ENCODE measurements at places on chromosomes 4 and X.
A peak's percentile ranks its signal among the peaks of the same experiment; 100 is the strongest.

GRCh38 chrX:29107231-29107630, 520.0 kb downstream of the IL1RAPL1 start:
- no peak for DNase-seq

- no peak for DNase-seq
Observed at GRCh38 chrX:39451046-39451445, 646.7 kb downstream of the BCOR start.

DNA sequence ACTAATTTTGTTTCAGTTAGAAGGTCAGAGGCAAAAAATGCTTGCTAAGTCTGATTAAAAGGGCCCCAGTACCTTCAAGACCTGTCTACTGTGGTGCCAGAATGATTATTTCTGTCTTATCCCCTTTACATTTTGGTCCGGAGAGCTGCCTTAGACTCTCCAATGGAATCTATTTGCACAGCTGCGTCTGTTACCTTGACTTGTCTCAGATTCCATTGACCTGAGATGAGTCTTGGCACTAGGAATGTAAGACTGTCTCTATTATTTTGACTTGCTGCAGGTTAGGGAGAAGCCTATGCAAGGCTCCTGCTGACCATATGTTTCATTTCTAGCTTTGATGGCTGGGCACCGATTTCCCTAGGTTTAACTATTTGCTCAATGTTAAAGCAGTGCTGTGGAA, 457.6 kb downstream of the KCTD8 start:
- no peak for DNase-seq

- no peak for DNase-seq
Observed at GRCh38 chr4:24659241-24659961, 75.0 kb upstream of the DHX15 start.

DNA sequence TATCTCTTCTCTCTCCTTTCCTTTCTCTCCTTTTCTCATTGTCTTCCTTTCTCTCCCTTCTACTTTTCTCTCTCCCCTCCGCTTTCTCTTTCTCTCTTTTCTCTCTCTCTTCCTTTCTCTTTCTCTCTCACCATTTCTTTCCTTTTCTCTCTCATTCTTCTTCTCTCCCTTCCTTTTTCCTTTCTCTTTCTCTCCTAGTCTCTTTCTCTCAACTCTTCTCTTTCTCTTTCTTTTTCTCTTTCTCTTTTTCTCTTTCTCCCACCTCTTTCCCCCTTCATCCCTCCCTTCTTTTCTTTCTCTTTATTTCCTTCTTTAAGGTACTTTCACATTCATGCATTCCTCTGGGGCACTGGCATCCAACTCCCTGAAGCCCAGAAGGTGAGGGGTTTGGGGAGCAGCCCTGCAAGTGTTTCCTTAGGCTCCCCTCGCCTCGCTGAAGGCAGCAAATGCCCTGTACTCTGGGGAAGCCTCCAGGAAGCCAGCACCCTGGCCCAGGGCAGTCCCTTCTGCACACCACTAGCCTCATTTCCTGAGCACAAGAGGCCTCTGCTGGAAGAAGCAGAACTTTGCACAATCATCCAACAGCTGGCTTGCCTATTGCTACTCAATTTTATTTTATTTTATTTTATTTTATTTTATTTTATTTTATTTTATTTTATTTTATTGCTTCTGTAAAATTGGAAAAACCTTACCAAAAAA, 124.2 kb downstream of the NFKB1 start:
- peak; percentile 75 for DNase-seq

DNA sequence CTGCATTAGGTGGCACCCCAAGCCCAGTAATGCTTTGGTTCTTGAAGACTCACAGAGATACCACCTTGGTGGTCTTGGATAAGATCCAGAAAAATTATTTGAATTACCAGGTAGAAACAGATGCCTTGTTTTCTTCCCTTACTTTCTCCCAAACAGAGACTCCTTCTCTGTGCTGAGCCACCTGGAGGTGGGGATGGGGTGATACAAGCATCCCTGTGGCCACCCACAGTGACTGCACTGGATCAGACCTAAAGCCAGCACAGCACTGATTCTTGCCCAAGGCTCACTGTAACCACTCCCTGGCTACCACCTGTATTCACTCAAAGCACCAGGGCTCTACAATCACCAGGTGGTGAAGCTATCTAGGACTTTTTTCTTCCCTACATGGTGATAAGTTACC, 156.8 kb downstream of the TEX13A start:
- no peak for DNase-seq

DNA sequence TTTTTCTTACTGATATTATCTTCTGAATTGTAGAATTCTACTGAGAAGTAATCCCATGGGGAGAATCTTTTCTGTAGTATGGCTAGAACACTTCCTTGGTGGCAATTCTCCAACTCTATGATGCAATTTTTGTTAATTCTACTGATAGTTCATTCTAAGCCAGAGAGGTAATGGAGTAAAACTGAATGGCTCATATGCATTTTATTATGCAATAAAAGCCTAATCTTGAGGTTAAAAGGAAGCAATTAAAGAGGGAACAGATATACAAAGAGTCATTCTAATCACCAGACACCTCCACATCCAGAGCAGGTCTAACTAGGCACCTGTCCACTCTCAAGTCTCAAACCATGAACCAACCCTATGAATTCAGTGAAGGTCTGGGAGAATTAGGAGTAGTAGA, 9.7 kb downstream of the RAP2C start:
- no peak for DNase-seq

- no peak for DNase-seq
Observed at GRCh38 chrX:10193587-10193986, 36.8 kb downstream of the CLCN4 start.

DNA sequence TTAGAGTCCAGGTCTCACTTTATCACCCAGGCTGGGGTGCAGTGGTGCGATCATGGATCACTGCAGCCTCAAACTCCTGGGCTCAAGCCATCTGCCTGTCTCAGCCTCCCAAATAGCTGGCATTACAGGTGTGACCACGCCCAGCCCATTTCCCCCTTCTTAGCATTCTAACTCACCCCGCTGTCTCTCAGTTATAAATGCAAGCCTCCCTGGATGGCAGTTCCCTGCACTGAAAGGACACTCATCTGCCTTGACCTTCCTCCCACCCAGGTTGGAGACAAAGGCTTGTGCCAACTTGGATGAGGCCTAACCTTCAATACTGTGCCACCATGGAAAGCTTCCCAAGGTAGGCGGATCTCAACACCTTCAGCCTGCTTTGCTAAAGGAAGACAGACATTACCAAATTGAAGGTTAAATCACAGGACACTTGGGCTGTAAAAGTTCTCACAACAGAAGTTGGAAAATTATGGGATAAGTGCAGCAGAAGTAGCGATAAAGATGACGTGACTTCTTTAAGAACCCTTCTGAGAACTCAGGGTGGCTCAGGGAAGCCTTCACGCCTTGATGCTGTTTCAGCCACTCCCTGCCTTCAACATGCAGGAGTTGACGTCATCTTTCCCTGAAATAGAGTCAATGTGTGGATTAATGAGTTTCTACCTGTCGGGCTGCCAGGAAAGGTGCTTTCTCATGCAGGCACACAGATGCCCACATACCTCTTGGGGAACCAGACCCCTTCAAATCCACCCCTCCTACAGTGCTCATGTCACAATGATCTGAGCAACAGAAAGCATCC, 10.6 kb upstream of the GPM6B start:
- no peak for DNase-seq

GRCh38 chr4:148204892-148205291, 237.3 kb downstream of the NR3C2 start:
- no peak for DNase-seq

DNA sequence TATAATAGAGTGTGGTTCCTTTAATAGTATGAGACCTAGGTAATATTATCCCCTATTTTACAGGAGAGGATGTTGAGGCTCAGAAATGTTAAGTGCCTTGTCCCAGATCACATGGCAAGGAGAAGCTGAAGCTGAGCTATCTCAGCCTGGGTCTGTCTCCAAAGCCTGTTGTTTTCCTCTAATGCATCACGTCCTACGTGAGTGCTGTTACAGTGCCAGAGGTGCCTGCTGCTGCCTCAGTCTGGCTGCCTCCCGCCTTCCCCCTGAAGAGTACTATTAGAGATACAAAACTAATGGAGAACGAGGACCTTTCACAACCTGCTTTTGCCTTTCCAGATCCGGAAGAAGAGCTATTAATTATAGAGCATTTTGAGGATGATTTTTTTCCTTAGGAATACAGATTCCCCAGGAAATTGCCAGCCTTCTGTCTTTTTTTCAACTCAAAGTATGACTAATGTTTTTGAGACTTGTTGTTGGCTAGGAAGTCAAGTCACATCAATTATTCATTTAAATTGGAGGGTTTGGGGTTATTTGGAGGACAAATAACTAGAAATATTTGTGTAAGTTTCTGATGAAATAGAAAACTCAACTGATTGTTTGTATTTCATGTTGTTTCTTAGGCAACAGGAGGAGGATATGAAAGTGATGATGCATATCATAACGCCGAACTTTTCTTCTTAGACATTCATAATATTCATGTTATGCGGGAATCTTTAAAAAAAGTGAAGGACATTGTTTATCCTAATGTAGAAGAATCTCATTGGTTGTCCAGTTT, 43.9 kb upstream of the MTMR1 start:
- no peak for DNase-seq

- DNase-seq = peak; percentile 38
Observed at GRCh38 chrX:16826207-16826606, 39.9 kb downstream of the TXLNG start.

- peak; percentile 74 for DNase-seq
Observed at GRCh38 chrX:40169193-40170101, 71.7 kb upstream of the BCOR start.

DNA sequence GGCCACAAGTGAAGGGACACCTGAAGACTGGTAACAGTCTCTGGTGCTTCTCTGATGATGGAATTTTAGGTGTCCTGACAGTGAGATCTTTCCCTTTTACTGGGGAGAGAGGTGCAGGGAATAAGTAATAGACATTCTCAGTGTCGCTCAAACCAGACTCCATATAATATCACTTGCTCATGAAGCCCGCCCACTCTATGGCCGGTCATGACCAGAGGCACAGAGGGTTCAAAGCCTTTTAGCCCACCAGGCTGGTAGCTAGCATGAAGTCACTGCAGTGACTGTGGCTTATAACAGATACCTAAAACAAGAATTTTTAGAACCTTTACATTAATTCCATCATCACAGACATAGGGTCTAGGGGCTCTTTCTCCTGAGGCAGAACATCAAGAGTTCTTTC, 2.9 kb downstream of the CD40LG start:
- DNase-seq = no peak

DNA sequence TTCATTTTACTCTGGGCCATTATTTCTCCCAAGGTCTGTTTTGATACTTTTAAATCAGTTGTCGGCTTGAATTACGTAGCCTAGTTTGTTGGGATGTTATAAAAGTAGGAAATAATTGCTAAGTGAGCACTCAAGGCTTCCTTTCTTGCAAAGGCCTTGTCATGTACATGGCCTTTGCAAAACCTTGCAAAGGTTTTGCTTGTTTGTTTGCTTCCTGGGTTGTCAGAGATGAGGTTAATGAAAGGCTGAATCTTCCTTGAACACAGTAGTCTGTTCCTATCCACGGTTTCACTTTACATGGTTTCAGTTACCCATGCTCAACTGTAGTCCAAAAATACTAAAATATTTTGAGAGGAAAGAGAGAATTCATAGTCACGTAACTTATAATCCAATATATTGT, 113.5 kb downstream of the NAA11 start:
- DNase-seq = no peak

GRCh38 chr4:55363691-55364351, 17.8 kb downstream of the SRD5A3 start:
- DNase-seq = no peak
